ENCODE measurements at places on chromosomes 13 and 19.

DNA sequence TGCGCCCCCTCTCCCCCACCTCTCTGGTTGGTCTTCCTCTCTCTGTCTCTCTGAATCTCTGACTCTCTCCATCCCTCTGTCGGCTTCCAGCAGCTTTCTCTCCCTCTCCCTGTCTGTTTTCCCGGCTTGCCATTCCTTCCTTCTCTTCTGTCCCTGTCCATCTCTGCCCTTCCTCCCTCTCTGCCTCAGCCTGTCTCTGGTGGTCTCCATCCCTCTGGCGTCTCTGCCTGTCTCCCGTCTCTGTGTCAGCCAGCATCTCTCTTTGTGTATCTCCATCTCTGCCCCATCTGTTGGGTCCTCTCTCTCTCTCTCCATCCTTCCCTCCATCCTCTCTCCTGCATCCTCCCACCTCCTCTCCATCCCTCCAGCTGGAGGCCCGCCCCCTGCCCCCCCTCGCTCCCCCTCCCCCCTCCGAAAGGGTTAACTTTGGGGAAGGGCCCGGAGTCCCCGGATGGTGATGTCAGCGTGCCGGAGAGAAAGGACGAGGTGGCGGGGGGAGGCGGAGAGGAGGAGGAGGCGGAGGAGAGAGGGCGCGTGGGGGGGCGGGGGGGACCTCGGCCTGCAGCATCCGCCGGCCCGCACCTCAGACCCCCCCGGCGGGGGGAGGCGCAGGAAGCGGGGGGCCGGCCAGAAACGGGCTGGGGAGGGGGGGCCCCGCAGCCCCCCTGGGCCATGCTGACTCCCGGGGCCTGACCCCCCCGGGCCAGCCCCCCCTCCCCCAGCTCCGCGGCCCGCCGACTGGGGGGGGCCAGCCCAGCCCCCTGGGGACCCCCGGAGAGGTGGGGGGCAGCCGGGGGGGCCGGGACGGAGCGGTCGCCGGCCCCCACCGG is at the start of gene BRSK1:
Gene BRSK1, plus strand, starts transcription at position 450 of the 830 bp plus-strand sequence. CDS start 446 bp downstream, outside the sequence.
- no peak for DNase-seq
- H3K27ac ChIP-seq, result peak within 1 kb of the TSS; percentile 73
- peak within 1 kb of the TSS; percentile 70 for H3K4me3 ChIP-seq
- peaks cover 38% of the 10 kb centered on the region for H3K4me1 ChIP-seq

DNA sequence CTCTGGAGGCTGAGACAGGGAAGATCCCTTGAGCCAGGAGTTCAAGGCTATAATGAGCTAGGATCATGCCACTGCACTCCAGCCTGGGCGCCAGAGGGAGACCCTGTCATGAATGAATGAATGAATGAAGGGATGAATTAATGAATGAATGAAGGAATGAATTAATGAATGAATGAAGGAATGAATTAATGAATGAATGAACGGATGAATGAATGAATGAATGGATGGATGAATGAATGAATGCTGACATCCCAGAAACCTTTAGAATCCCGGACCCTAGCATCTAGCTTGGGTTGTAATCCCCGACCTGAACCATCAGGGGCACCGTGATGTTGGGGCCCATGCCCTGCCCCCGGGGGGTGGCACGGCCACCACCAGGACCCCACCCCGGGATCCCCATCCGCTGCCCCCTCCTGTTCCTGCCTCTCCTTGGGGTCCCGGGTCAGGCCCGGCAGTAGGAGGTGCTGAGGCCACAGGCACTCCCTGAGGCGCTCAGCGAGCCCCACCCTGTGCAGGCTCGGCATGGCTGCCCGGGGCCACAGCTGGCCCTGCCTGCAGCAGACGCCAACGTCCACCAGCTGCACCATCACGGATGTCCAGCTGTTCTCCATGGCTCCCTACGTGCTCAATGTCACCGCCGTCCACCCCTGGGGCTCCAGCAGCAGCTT is 3.4 kb downstream of the EBI3 start:
- no peak overlapping the region for H3K27ac ChIP-seq
- no peak for DNase-seq
- H3K4me1 ChIP-seq, result no peaks in the 10 kb centered on the region
- no peak overlapping the region for H3K4me3 ChIP-seq
- H3K27me3 ChIP-seq, result peaks cover 8% of the 10 kb centered on the region

DNA sequence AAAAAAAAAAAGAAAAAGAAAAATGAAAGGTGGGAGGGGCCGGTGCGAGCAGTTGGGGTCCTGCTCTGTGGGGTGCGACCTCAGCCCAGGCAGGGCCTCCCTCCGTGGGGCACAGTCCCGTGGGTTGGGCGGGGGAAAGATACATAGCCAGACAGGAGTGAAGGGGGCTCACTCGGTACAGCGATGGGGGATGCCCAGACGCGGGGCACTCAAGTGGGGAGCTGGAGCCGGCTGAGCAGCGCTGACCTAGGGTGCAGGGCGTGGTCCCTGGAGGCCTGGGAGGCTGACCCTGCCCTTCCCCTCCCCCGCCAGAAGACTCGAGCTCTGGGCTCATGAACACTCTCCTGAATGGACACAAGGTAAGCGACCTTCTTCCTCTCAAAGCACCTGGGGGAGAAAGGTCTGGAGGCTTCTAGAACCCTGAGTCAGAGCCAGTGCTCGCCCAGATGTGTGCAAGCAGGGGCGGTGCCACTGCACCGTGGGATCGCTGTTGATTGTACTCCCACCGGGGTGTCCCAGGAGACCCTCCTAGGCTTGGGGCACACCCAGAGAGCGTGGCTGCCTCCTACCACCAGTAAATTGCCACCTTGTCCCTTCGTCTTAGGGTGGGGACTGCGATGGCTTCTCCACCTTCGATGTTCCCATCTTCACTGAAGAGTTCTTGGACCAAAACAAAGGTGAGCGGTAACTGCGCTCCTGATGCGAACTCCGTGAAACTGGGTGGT is 3.4 kb downstream of the HMG20B start:
- no peak overlapping the region for H3K27ac ChIP-seq
- no peaks in the 10 kb centered on the region for H3K27me3 ChIP-seq
- no peak overlapping the region for H3K4me3 ChIP-seq
- DNase-seq, result no peak
- H3K36me3 ChIP-seq, result peaks cover 6% of the 10 kb centered on the region

DNA sequence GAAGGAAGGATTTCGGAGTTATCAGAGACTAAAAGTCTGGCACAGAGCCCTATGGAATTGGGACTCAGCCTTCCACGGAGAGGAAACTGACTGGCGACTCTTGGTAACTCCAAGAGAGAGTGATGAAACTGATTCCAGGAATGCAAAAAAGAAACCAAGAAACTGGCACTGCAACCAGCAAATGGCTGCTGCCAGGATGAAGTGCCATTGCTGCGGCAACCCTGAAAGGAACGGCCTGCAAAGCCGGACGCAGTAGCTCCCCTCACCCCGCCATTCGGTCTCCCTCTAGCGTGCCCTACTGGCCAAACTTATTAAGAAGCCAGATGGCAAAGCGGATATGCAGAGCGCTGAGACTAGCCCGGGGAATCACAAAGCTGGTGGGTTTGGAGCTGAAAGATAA is 236.0 kb downstream of the PCDH9 start:
- H3K36me3 ChIP-seq, result peaks cover 1% of the 10 kb centered on the region
- no peak for DNase-seq
- peaks cover 28% of the 10 kb centered on the region for H3K4me1 ChIP-seq
- H3K4me3 ChIP-seq, result peak overlapping the region; percentile 63

DNA sequence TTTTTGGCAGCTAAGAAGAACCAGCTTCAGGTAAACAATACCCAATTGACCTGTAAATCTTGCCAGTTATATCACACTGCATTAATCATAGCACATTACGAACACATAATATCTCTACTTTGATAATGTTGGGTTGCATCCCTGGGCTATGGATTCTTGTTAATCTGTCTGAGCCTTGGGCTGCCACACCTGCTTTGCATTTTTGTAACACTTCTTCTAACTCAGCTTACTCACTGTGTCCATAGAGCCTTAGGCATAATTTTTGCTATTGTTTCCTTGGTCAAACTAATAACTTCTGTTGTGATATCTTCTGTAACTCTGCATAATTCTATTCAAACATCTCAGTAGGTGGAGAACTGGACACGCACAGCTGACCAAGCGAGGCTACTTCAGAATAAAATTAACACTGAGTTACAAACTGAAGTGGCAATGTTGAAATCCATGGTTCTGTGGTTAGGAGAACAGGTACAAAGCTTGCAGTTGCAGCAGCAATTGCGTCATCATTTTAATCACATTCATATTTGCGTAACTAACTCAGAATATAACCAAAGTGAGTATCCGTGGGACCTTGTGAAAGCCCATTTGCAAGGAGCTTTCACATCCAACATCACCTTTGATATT is 6.4 kb downstream of the ZNF350 start:
- H3K27ac ChIP-seq, result no peak overlapping the region
- H3K36me3 ChIP-seq, result peaks cover 36% of the 10 kb centered on the region
- no peak for DNase-seq
- no peaks in the 10 kb centered on the region for H3K27me3 ChIP-seq
- peaks cover 2% of the 10 kb centered on the region for H3K4me1 ChIP-seq

GRCh38 chr13:75855216-75855615 is 219.1 kb downstream of the LMO7 start:
- H3K36me3 ChIP-seq, result peaks cover 34% of the 10 kb centered on the region
- no peaks in the 10 kb centered on the region for H3K27me3 ChIP-seq
- no peaks in the 10 kb centered on the region for H3K4me1 ChIP-seq

Measured in chondrocyte (in vitro differentiated cells).